Activated CD4-positive, alpha-beta T cell treated with anti-CD3 and anti-CD28 coated beads for 36 hours (primary cell): ENCODE measurements at places on chromosomes 16 and 17. TPM values are rescaled to one million over a fixed set of nuclear protein-coding genes. Genes with fewer than 3 reads are reported as not detected.

Gene KRT24
- total RNA-seq, result not detected

- DNase-seq, result peak; percentile 36
Observed at GRCh38 chr16:1963806-1964505, 670 bp downstream of the RPS2 start.

- no peak for DNase-seq
Observed at GRCh38 chr16:51035110-51035498, 116.0 kb downstream of the SALL1 start.

Gene AOC2
- total RNA-seq, result 1.7 TPM

GRCh38 chr17:77316191-77316641 is 175.4 kb downstream of the SEC14L1 start:
- DNase-seq, result no peak

- DNase-seq, result no peak
Observed at GRCh38 chr16:61105544-61105943, 930.7 kb downstream of the CDH8 start.

Gene PRDM7
- total RNA-seq, result not detected

DNA sequence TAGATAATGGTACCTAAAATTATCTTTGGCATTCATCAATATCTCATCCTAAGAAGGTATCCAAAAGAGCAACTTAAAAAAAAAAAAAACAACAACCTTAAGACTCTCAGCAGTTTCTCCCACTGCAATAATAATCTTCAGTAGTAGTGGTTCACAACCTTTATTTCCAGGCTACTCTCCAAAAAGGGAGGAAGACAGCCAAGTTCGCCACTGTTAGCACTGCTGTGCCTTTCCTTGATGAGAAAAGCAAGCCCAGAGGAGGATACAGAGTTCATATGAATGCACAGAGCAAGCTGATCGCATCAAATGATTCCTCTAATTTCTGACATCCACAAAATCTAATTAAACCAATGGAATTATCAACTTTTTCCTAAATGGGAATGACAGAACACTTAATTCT is 199.4 kb downstream of the AATF start:
- DNase-seq, result no peak
